ENCODE measurements at places on chromosomes 1 and 21.

- no peaks in the 10 kb centered on the region for H3K36me3 ChIP-seq
- H3K4me3 ChIP-seq, result no peak overlapping the region
- no peak overlapping the region for H3K27ac ChIP-seq
- no peak for DNase-seq
- H3K4me1 ChIP-seq, result peaks cover 30% of the 10 kb centered on the region
Observed at GRCh38 chr1:116115476-116116439, 4.6 kb downstream of the MAB21L3 start.

GRCh38 chr1:77281491-77282186 is at the start of gene AK5:
AK5 (plus strand) TSS chr1:77282019; CDS start chr1:77282314, 295 bp downstream.
- no peaks in the 10 kb centered on the region for H3K36me3 ChIP-seq
- no peak within 1 kb of the TSS for H3K27ac ChIP-seq
- H3K27me3 ChIP-seq, result peaks cover 80% of the 10 kb centered on the region
- peaks cover 22% of the 10 kb centered on the region for H3K4me1 ChIP-seq

DNA sequence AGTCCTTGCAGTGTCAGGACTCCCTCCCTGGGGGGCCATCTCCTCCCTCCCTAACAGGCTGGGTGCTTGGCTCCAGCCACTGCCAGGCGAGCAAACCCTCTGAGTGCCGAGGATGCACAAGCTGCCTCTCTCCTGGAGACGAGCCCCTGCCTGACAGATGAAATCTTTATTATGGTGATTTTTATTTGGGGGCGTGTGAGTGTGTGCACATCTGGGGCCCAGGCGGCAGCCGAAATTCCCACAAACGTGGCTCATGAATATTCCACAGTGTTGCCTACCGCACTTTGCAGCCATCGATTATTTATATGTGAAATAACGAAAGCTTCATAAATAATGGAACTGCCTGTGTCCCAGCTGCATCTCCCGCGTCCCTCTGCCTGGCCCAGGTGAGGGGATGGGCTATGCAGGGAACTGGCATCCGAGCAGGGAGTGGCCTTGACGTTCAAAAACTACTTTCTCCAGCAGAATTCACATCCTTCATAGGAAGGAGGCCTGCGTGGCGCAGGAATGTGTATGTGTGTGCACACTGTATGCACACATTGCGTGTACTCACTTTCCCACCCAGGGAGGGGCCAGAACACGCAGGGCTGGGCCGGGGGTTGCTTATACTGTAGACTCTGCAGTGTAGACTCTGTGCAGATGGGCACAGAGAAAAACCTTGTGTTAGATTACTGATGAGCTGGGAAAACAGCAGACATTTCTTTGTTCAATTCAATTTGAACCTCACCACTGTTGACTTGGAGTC is 73.1 kb downstream of the UBIAD1 start:
- peaks cover 72% of the 10 kb centered on the region for H3K4me1 ChIP-seq
- H3K27ac ChIP-seq, result no peak overlapping the region
- no peak for DNase-seq
- H3K27me3 ChIP-seq, result peaks cover 18% of the 10 kb centered on the region
- H3K4me3 ChIP-seq, result no peak overlapping the region

- no peaks in the 10 kb centered on the region for H3K4me1 ChIP-seq
- DNase-seq, result no peak
- H3K36me3 ChIP-seq, result no peaks in the 10 kb centered on the region
- H3K4me3 ChIP-seq, result no peak overlapping the region
- no peak overlapping the region for H3K27ac ChIP-seq
- H3K27me3 ChIP-seq, result peaks cover 12% of the 10 kb centered on the region
Observed at GRCh38 chr1:12113433-12114339, 50.6 kb downstream of the TNFRSF8 start.

- H3K27ac ChIP-seq, result no peak overlapping the region
- no peak for DNase-seq
- H3K4me1 ChIP-seq, result peaks cover 4% of the 10 kb centered on the region
- H3K27me3 ChIP-seq, result peaks cover 51% of the 10 kb centered on the region
Observed at GRCh38 chr1:234216116-234216703, 157.0 kb upstream of the COA6 start.

- no peak overlapping the region for H3K4me3 ChIP-seq
- peaks cover 5% of the 10 kb centered on the region for H3K27me3 ChIP-seq
- no peaks in the 10 kb centered on the region for H3K36me3 ChIP-seq
- peak overlapping the region; percentile 64 for H3K27ac ChIP-seq
Observed at GRCh38 chr1:66549017-66549416, 15.1 kb downstream of the SGIP1 start.

- peaks cover 36% of the 10 kb centered on the region for H3K4me1 ChIP-seq
- no peaks in the 10 kb centered on the region for H3K36me3 ChIP-seq
- no peak for DNase-seq
- H3K27me3 ChIP-seq, result peaks cover 4% of the 10 kb centered on the region
- peak overlapping the region; percentile 42 for H3K27ac ChIP-seq
- peak overlapping the region; percentile 83 for H3K4me3 ChIP-seq
Observed at GRCh38 chr21:41877901-41878830, 978 bp downstream of the PRDM15 start.

GRCh38 chr1:202571719-202572339 is 138.4 kb downstream of the SYT2 start:
- DNase-seq, result no peak
- no peak overlapping the region for H3K27ac ChIP-seq
- peaks cover 3% of the 10 kb centered on the region for H3K27me3 ChIP-seq
- peaks cover 29% of the 10 kb centered on the region for H3K4me1 ChIP-seq

- H3K4me3 ChIP-seq, result no peak overlapping the region
- no peaks in the 10 kb centered on the region for H3K27me3 ChIP-seq
- H3K36me3 ChIP-seq, result peaks cover 19% of the 10 kb centered on the region
- H3K27ac ChIP-seq, result no peak overlapping the region
- DNase-seq, result no peak
Observed at GRCh38 chr1:111660204-111661150, 40.9 kb downstream of the RAP1A start.
